ENCODE measurements at places on chromosomes 7 and 10.
A peak's percentile ranks its signal among the peaks of the same experiment; 100 is the strongest.

DNA sequence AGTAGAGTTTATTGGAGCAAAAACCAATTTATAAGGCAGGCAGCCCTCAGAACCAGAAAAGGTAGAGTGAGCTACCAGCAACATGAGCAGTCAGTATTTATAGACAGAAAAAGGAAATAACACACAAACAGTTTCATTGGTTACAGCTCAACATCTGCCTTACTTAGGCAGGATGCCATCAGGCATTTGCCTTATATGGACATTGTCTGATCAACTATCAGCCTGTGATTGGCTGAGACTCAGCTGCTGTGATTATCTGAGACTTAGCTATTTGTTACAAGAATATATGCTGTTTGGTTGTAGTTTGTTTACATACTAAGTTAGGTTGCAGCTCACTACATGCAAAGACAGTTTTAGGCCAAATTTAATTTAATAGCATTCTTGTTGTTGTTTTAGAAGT, 60.4 kb upstream of the CDK1 start:
- DNase-seq, result no peak

DNA sequence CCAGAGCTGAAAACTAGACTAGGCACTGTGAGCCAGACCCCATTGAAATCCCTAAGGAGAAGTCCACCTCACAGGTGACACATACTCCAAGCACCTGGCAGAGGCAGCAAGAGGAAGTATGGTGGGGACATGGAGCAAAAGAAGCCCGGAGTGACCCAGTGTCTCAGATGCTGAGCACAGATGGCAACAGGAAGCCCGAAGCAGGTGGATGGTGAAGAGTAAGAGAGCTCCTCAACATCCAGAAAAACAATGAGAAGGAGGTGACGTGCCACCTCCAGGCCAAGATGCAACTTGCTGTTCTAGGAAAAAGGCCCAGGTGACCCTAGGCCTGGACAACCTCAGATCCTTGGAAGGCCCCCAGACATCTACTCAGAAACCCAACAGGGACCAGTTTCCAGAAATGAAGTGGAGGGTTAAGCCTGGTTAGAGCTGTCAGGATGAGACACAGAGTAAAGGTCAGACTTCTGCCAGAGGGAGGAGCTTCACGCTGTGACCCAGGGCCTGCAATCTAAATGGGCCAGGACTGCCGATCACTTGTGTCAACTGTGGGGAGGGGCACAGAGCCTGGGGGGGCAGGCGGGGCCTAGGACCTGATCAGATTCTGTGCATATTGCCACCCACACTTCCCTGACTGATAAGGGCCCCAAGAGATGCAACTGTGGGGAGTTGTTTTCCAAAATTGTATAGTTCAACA, 2.4 kb upstream of the COBL start:
- no peak for DNase-seq

DNA sequence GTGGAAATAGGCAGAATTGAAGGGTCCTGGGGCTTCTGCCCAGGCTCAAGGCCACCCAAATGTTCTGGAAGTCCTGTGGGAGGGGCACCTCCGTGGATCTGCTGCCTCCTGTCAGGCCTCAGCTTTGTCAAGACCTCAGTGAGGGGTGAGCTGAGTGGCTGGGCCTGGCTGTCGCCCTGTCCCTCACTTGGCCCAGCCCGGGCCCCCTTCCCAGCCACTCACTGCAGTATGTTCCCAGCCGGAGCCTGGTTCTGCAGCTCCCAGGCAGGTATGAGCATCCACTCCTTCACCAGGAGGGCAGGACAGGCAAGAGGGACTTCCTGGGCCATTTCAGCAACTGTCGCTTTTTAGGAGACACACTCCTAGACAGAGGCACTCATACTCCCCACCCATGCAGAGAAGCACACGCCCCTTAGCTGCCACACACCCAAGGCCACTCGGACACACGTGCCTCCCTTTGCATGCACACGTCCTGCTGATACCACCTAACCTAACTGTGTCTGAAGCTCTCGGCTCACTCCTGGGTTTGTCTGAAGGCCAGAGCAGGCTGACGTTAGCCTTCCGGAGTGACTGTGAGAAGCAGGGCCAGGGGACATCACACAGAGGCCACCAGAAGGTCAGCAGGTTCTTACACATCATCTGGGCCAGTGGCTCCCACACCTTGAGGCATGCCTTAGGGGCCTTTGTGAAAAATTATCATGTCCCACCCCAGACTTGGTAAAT, 72.2 kb upstream of the COL13A1 start:
- no peak for DNase-seq

DNA sequence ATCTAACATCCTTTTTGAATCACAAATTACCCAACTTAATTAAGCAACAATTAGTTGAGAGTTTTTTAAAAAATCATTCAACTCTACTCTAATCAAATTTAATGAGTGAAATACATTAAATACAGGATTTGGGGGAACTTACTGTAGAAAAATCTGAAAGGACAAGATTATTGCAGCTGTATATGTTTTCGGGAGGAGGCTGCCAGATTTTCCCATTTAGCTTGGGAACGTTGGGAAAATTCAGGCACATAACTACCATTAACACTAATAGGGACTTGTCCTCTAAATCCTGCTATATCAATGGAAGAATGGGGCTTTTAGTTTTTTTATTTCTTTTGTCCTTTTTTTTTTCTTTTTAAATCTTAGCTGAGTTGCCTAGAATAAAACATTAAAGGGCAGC, 691.4 kb upstream of the FZD8 start:
- DNase-seq, result no peak

GRCh38 chr10:48671914-48672595, 12.6 kb upstream of the WDFY4 start:
- DNase-seq, result no peak

- DNase-seq, result no peak
Measured at GRCh38 chr10:49162761-49163310, 25.4 kb downstream of the TMEM273 start.

DNA sequence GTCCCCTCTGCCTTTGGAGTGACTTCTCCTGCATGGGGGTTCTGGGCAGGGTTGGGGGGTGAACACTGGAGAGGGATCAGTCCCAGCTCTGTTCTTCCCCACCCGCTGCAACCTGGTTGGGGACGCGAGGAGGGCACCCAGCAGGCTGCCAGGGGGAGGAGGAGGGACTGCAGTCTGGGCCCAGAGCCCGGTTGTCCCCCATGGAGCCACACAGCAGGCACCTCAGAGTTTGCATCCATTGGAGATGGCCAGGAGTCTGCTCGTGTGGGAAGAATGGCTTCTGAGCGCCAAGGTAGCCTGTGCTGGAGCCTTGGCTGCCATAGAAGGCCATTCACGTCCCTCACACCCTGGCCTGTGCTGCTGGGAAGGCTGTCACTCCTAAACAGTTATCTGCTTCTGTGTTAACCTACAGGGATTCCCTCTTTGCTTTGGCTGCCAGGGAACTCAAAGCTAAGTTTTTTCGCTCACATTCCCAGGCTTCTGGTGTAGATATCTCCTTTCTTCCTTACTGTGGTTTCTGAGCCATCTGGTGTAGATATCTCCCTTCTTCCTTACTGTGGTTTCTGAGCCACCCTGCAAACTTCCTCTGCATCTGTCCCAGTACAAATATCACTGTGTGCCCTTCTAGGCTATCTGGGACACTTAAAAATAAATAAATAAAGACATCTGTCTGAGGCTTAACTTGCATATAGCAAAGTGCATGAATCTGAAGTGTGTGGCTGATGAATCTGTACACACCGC, 133.7 kb downstream of the LHPP start:
- no peak for DNase-seq

GRCh38 chr10:97338041-97338440, 3.5 kb upstream of the FRAT2 start:
- DNase-seq, result no peak

GRCh38 chr10:69486922-69487730, 35.9 kb downstream of the TSPAN15 start:
- no peak for DNase-seq

DNA sequence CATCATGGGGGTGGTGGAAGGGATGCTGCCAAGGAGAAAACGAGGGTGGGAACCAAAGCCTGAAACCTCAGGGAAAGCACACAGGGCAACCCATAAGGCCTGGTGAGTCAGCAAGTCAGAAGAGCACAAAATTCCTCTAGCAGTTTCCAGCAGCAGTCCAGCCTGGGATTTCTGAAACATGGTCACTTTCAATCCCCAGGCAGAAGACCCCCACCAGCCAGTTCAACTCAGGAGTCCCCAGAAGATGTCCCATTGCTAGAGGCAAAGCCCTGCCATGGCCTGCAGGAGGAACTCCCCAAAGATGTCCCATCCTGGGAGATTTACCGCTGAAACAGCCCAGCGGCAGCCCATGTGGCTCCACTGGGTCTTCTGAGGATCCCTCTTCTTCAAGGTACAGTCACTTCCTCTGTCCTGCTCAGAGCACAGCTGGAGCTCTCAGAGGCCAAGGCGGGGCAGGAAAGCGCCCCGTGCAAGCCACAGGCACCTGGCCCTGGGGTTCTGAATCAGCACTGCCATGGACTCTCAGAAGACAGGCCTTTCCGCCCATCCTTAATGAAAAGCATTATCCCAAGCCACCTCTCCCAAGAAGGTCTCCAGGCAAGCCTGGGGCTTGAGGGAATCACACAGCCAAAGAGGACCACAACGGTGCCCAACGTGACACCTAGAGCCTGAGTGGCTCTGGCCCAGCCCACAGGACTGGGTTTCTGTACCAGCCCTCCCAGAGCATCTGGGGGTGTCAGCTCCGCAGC, 196.9 kb downstream of the GRID1 start:
- no peak for DNase-seq

- no peak for DNase-seq
Measured at GRCh38 chr7:92682903-92683539, 92.8 kb upstream of the FAM133B start.

DNA sequence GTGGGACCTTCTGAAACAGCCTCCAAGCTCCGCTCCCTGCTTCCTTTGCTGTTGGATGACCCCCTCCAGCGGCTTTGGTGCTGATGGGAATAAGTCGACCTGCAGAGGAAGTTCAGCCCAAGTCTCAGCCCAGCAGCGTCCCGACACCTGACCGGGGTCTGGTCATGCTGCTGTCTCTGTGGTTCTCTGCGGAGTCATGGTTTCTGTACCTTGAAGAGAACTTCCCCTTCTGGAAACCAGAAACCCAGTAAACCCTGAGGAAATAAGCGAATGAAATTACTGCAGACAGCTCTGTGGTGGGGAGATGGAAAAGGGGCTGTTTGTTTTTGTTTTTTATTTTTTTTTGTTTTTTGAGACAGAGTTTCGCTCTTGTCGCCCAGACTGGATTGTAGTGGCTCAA, 18.3 kb upstream of the ZNF12 start:
- DNase-seq, result no peak

- DNase-seq, result no peak
Measured at GRCh38 chr7:18997477-18998150, 119.8 kb downstream of the TWIST1 start.

GRCh38 chr7:20503278-20503950, 112.1 kb upstream of the ABCB5 start:
- DNase-seq, result no peak

DNA sequence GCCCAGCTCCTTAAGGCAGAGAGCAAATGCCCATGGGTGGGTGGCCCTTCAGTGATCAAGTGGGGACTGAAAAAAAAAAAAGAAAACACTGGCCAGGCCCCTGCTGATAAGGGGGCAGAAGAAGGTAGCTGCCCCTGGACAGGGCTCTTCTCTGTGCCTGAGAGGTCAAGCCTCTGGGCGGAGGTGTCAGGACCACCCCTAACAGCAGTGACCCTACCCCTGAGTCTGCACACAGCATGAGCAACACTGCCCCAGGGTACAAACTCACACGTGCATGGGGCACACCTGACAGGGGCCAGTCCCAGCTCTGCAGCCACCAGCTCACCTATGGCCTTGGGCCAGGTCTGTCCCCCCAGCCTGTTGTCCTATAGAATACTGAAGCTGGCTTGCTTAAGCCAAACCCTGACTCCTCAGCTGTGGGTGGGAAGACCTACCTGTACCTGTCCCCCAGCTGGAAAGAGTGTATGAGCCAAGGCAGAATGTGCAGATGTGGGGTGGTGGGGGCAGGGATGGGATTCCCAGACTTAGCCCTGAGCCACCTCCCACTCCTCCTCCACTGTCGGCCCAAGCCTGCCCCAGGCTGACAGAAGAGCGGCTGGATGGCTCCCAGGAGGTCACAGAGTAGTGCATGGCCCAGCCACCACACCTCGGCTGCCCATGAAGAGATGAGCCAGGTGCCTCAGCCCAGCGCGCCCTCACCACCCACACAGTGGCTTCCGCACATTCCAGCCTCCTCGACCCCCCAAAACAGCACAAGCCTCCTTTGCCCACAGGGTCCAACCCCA, 23.7 kb downstream of the KCNH2 start:
- no peak for DNase-seq

DNA sequence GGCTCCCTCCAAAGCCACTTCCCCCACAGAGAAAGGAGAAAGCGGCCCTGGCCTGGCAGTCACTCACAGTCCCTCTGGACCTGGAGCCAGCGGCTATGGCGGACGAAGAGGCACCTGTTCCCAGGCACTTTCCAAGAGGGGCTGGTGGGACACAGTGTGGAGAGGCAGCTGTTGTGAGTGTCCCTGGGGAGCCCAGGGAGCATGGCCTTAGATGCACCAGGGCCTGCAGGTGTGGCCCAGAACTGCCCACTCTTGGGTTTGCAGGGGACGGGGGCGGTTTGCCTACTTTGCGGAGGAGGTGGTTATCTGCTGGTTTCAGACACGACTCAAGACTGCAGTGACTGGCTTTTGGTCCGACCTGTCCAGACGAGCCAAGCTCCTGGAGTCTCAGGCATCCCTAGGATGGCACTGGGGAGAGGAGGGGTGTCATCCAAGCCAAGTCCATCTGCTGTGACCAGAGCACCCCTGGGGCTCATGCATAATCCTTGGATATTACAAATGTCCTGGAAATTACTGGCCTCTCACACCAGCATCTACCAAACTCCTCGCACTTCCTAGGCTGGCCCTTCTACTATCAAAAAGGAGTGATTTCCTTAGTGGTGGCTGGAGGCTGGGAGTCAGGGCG, 18.4 kb downstream of the CTBP2 start:
- no peak for DNase-seq

GRCh38 chr10:127986531-127987466, 79.9 kb downstream of the PTPRE start:
- DNase-seq, result no peak

DNA sequence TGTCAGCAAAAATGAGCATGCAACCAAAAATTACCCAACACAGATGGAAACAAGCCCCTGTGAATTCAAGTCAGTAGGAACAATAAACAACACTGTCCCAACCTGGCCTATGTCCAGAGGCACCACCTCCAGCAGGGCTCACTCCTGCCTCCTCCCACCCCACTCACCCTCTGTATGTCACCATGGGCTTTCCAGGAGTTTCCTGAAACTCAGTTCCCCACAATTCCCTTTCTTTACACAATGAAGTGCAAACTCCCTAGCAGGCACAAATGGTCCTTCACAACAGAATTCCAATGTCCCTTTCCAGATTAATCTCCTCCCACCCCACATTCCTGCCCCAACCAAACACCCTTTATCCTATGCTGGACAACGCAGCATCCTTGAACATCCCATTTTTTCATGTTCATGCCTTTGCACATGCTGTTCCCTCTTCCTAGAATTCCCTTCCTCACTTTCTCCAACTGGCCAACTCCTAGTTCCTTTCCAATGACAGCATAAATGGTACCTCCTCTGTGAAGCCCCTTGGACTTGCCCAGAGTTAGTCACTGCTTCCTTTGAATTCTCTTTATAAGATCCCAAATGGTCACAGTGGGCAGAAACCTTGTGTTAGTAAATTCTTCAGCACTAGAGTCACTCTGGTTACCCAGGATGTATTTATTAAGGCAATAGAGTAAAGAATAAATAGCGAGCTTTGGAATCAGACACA, 157.5 kb downstream of the SLIT1 start:
- DNase-seq, result no peak

GRCh38 chr10:59177031-59177797, 771 bp downstream of the PHYHIPL start:
- DNase-seq, result peak; percentile 9

GRCh38 chr7:6623589-6624245, 8.3 kb downstream of the ZNF853 start:
- no peak for DNase-seq

- no peak for DNase-seq
Measured at GRCh38 chr7:106583100-106583499, 77.9 kb downstream of the CCDC71L start.

Measured in NT2/D1 (cell line).